T-helper 17 cell (primary cell): ENCODE measurements at places on chromosomes 5 and 9.
A peak's percentile ranks its signal among the peaks of the same experiment; 100 is the strongest.

- no peak for DNase-seq
These were observed 34.8 kb upstream of the NEURL1B start for GRCh38 chr5:172606156-172606785.

DNA sequence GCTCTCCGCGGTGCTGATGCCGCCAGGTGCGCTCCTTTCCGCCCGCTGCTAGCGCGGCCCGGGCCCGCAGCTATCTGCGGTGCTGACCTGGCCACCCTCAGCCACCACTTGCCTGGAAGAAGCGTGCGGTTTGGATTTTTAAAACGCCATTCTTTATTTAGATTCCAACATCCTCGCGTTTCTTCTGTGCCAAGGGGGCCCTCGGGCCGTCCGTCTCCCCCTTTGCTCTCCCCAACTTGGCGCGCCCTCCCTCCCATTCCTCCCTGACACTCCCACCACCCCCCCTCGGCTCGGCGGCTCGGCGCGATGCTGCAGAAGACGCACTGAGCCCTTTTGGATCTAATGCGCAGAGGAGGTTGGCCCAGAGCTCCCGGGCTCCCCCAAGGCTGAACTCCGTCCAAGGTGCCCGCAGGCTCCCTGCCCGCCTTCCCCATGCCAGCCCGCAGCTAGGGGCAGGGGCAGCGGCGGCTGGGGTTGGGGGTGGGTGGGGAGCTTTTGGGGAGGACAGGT is at the start of gene BARHL1:
TSS of gene BARHL1 (plus strand) at position 331 of the 510 bp plus-strand sequence. CDS start 192 bp downstream, outside the sequence.
- no peak for DNase-seq

DNA sequence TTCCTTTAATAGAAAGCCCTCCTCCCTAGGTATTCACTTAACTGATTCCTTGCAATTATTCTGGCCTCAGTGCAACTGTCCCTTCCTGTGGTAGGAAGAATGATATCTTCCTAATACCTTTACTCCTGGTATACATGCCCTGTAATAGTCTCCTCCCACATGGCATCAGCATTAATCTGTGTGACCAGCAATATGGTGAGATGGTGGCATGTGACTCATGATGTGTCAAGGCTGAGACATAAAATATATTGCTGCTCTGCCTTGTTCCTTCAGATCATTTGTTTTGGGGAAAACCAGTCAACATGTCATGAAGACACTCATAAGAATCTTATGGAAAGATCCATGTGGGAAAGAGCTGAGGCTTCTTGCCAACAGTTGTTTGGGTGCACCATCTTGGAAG is 149.1 kb upstream of the TRPM3 start:
- DNase-seq = no peak

DNA sequence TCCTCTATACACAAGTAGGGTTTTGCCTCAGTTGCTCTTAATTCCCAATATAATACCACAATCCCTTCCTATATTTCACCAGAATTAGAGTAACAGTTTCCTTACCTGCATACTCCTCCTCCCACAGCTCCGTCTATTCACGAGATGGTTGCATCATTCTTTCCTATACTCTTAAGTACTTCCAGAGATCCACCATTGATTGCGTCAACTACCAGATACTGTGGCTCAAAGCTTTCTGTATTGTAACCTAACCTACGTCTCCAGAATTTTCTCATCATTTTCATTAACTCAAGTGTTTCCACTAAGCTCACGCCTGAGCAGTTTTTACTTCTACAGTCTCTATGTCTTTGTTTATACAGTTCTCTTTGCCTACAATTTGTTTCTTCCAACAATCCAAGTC is 31.2 kb upstream of the MINAR2 start:
- DNase-seq = no peak

- no peak for DNase-seq
These were observed at the start of gene SPACA9 for GRCh38 chr9:132878695-132879456. Gene SPACA9 (plus strand): TSS chr9:132878898. CDS start chr9:132883948, 5,050 bp downstream.

- no peak for DNase-seq
These were observed 56.3 kb upstream of the KCNN2 start for GRCh38 chr5:114305402-114306207.

GRCh38 chr5:45440466-45440865 is 255.7 kb downstream of the HCN1 start:
- DNase-seq = no peak

- DNase-seq = no peak
These were observed 617.7 kb downstream of the GABRG2 start for GRCh38 chr5:162685302-162685701.

- DNase-seq = no peak
These were observed 34.2 kb upstream of the MSH3 start for GRCh38 chr5:80620211-80620610.

DNA sequence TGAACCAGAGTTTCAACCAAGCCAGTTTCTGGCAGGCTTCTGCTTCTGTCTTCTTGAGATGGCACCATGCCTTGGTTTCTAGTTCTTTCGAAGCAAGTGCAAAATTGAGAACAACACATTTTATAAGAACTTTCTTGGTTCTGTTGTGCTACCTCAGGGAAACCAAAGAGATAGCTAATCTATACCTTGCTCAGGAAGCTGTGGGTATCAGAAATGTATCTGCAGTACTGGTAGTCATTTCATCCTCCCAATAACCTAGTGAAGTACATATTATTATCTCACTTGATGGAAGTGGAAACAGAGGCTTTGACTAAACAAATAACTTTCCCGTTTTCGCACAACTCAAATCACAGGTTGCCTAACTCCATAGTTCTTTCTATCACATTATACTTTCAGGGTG is 246.6 kb downstream of the ENC1 start:
- no peak for DNase-seq

GRCh38 chr5:169637085-169637548 is at the start of gene DOCK2:
Gene DOCK2 (plus strand): TSS chr5:169637275. CDS start chr5:169637327, 52 bp downstream.
- DNase-seq = peak; percentile 34

DNA sequence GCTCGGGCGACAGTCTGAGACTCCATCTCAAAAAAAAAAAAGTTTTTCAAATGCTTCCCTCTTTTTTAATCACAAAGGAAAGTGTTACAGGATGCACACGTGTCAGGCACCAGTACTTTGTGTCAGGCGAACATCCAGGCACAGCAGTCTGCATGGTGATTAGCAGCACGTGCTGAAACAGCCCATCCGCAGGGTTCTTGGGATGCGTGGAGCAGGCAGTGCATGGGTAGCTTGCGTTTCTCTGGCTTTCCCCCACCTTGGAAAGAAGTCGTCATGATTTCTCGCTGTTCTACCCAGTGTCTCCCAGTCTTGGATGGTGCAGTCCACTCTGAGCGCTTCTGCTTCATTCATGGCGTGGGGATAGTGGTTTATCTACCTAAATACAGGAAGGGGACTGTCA is 35.4 kb downstream of the GPR107 start:
- no peak for DNase-seq

- no peak for DNase-seq
These were observed 8.3 kb upstream of the NKX2-5 start for GRCh38 chr5:173243243-173243830.

DNA sequence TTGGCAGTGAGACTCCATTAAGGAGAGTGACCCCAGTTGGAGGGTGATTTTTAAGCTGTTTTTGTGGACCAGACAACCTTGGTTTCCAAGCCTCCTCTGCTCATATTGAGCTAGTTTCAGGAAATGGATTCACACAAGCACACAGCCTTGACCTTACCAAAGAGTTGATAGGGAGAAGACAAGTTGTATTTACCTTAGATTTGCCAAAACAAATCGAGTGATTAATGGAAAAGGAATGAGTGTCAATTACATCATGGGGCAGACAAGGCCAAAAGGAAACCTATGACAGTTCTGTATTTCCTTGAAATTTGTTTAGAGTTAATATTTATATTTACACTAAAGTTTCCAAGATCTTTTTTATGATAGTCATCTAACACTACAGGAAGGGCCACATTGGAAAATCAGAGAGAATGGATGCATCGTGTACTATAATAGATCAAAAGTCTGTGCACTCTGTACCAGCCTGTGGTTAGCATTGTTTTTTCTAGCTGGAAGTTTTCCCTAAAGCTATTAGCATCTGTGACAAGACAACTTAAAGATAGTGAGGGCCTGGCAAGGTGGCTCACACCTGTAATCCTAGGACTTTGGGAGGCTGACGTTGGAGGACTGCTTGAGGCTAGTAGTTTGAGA is 86.0 kb upstream of the FER start:
- no peak for DNase-seq

DNA sequence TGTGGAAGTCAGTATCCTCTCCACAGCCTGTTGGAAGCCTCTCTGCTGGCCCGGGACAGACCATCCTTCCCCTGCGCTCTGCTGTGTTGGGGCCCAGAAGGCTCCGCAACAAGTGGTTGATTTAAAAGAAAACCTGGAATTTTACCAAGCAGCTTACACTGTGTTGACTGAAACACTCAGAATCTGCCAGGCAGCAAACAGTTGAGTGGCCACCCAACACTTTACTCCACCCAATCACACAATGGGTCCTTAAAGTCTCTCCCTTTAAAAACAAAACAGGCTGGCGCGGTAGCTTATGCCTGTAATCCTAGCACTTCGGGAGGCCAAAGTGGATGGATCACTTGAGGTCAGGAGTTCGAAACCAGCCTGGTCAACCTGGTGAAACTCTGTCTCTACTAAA is 28.0 kb upstream of the DMRT3 start:
- DNase-seq = no peak

DNA sequence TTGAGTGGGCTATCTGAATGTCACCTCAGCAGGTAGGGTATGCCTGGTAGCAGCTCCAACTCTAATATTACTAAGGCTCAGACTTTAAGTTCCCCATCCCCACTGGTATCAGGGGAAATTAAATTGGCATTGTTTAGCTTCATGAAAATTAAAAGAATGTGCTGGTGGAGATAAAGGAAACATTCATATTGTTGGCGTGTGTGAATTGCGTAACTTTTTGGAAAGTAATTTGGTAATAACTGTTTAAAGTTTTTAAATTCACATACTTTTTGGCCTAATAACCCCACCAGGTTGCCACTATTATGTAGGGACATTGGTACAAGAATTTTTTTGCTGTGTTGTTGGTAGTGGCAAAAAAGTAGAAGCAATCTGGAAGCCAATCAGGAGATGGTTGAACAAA is 29.4 kb downstream of the TNPO1 start:
- DNase-seq = no peak

- no peak for DNase-seq
These were observed 24.9 kb upstream of the TARS1 start for GRCh38 chr5:33415811-33416354.

DNA sequence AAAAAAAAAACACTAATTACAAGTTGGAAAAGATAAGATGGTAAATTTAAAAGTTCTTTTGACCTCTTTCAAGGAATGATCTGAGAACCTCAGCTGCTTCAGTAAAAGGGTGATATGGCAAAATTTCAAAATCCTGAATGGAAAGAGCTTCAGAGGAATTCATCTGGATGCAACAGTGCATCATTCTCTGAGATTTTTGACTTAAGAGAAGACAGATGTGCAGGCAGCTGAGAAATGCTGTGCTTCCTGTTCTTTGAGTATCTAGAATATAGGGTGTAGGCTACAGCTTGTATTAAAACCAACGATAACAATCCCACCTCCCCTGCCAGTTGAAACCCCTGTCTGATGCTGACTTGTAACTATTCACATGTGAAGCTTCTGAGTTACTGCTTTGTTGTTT is 6.2 kb downstream of the FRMPD1 start:
- no peak for DNase-seq

DNA sequence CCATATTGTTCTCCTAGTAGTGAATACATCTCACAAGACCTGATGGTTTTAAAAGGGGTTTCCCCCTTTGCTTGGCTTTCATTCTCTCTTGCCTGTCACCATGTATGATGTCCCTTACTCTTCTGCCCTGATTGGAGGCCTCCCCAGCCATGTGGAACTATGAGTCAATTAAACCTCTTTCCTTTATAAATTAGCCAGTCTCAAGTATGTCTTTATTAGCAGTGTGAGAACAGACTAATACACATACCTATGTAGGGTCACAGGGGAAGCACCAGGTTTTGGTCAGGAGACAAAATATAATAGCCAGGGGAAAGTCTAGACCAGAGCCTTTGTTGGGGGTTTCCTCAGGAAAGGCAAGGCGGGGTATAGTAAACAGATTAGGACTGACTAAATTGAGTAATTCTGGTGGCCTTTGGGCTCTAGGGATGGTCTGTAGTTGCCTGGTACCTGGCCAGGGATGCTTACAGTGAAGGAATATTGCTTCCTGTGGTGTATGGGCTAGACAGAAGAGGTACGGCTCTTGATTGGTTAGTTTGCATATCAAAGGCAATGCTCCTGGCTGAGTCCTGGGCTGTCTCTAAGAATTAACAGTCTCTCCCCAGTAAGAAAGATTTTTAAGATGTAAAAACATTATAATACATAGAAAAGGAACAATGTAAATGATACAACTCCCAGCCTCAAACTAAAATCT is 254.5 kb downstream of the ELAVL2 start:
- DNase-seq = no peak

- no peak for DNase-seq
These were observed 1038.7 kb downstream of the PTPRD start for GRCh38 chr9:9574080-9574479.

DNA sequence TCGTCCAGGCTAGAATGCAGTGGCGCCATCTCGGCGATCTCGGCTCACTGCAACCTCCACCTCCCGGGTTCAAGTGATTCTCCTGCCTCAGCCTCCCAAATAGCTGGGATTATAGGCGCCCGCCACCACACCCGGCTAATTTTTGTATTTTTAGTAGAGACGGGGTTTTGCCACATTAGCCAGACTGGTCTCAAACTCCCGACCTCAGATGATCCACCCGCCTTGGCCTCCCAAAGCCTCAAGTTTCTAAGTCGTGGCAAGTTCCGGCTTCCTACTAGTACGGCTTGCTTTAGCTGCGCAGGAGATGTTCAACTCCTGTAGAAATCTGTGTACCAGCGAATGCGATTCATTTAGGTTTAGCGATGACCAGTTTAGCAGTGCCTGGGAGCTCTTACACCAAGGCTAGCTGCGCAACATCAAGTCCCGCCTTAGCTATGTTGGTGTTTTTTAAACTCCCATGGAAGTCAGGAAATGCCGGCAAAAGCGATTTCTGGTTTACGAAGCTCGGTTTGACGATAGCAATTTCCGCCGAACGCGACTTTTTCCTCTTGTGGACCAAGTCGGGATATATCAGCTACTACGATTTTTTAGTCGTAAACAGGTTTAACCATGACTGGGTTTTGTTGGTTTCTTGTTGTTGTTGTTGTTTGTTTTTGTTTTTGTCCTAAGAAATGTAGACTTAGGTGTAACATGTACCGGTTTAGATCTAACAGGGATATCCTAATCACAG is 46.4 kb downstream of the ANXA2R start:
- DNase-seq = no peak

DNA sequence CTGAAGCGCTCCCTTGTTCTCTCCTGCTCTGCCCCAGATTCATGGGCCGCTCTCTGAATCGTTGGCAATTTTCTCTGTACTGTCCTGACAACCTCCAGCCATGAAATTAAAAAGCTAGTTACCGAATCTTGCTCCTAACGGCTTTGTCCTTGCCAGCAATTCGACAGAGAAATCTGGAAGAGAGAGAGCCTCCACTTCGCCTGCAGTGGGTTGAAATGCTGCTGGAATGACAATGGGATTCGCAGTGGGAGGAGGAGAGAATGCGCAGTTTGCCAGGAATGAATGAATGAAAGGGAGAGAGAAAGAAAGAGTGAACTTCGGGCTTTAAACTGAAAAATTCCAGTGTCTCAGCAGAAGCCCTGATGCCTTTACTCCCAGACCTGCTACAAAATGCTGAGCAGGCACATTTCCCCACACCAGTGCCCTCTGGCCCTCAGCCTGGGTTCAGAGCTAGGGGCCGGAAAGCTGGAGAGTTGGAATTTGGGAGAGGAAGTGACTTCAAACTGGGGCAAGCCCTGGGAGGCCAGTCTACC is 11.5 kb upstream of the BOD1 start:
- no peak for DNase-seq
